ENCODE measurements at places on chromosomes 12 and 14.
A peak's percentile ranks its signal among the peaks of the same experiment; 100 is the strongest.

DNA sequence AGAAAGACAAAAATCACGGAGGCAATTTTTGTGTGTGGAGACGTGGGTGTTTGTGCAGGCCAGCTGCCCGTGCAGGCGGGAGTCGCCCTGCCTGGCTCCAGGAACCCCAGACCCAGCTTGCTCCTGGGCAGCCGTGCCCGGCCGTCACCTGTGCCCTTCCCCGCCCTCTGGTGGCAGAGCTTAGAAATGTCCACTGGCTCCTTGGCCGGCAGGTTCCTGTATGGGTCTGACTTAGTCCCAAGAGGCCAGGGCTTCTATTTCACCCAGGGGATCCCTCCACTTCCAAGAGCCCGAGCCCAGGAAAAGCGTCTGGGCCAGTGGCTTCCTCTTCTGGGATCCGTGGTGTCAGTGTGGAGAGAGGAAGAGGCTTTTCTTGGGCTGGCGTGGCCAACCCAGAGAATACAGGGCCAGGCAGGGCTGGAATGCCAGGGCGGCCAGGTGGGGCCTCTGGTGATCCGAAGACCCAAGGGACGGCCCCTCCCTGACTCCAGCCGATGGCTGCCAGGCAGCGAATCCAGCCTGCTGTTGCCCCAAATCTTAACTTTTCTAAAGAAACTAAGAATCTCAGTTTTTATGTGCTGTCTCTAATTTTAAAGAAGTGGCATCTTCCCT is 120.9 kb downstream of the TMEM132C start:
- DNase-seq: no peak

GRCh38 chr14:79253576-79253975 is 957.7 kb downstream of the DIO2 start:
- no peak for DNase-seq

DNA sequence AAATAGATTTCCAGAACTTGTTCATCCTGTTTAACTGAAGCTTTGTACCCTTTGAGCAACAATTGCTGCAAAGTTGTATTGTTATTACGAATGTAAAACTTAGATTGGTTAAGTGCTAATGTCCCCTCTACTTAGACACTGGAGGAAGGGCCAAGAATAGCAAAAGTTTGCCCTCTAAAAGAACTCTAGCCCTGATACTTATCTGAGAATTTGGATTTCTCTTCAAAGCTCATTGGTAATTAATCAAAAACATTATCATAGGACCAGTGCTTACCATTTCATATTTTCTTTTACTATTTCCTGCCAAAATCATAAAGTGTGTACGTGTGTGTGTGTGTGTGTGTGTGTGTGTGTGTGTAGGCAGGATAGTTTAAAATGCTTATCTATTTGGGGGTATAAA is 58.2 kb downstream of the LMNTD1 start:
- DNase-seq: no peak

GRCh38 chr14:101105045-101105444 is 201.5 kb upstream of the RTL1 start:
- DNase-seq: no peak

- DNase-seq: no peak
Measured at GRCh38 chr12:116131176-116131575, 146.3 kb downstream of the MED13L start.

DNA sequence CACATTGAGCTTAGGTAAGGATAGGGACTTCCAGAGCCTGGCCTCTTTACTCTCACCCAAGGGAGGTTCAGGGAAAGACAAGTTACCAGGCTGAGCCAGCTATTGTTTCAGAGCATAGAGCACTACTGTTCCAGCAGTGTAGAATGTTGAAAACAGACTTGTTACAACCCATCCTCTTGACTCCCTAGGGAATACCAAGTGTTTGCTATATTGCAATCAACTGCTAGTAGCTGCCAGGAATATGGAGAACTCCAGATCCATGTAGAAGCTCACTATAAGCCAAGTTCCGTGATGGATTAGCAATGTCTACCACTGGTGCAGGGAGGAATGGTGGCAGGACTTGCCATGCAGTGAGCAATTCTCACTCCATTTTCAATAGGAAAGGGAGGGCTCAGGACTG is 199.8 kb upstream of the RBM19 start:
- DNase-seq: no peak

GRCh38 chr12:12986775-12987331 is 13.2 kb downstream of the HEBP1 start:
- DNase-seq: no peak

DNA sequence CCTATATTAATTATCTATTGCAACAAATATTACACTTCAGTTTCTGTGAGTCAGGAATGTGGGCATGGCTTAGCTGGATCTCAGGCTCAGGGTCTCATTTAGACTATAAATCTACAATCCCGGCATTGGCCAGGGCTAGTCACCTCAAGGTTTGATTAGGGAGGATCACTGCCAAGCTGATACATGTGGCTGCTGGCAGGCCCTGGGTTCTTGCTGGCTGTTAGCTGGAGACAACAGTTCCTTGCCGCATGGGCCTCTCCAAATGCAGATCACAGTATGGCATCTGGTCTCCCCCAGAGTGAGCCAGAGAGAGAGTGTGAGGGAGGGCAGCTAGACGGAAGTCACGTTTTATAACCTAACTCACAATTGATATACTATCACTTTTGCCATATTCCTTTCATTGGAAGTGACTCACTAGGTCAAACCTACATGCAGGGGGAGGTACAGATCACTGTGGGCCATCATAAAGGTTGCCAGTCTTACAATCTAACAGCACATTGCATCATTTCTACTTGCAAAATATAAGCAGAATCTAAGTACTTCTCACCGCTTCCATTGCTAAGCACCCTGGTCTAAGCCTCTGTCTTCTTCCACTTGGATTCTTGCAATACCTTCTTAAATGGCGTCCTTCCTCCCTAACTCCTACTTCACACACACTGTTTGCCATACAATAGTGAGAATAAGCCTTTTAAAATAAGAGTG is 174.0 kb upstream of the ARHGAP5 start:
- no peak for DNase-seq

DNA sequence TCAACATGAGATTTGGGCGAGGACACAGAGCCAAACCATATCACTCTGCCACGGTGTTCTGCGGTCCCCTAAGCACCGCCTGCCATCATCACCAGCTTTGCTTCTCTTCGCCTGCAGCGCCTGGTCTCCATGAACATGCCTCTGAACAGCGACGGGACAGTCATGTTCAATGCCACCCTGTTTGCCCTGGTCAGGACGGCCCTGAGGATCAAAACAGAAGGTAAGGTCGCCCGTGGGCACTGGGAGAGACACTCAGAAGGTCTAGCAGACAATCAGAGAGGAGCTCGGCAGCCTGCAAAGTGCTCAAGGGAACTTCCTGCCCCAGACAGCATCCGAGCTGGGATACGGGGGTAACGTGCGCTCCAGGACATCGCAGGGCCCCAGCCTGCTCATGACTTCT is 126.0 kb upstream of the FKBP4 start:
- DNase-seq: no peak

- DNase-seq: no peak
Measured at GRCh38 chr14:29953501-29953900, 25.9 kb upstream of the PRKD1 start.

- no peak for DNase-seq
Measured at GRCh38 chr14:95759941-95760340, 46.0 kb upstream of the TCL1A start.

DNA sequence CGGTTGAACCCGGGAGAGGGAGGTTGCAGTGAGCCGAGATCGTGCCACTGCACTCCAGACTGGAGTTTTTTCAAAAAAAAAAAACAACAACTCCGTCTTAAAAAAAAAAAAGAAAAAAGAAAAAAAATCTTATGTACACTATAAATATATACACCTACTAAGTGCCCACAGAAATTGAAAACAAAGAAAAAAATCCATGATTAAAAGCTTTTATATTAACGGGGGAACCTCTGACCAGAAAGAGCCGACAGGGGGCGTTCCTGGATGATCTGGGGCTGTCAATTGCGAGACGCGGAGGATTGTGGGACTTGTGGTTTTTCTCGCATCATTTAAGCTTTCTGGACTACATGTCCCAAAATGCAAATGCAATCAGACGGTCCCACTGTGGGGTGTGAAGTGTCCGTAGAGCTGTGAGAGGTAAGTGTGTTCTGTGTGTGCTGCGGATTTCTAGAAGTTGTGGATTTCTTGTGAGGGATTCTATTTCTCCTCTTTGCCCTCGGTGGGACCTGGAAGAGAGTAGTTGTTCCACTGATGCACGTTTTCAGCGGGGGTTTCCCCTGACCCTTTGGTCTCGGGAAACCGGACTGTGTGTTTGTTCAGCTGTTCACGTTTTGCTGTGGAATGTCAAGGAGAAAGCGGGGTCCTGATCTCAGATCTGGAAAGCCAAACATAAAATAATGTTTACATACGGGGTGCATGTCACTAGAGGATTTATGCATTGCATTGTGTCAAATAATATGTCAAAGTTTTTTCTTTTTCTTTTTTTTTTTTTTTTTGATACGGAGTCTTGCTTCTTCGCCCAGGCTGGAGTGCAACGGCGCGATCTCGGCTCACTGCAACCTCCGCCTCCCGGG is at the start of gene SIRT4:
Gene SIRT4, plus strand, starts transcription at position 360 of the 854 bp plus-strand sequence. CDS start 1,241 bp downstream, outside the sequence.
- DNase-seq: peak; percentile 78

GRCh38 chr12:16136219-16136988 is 141.1 kb downstream of the SLC15A5 start:
- no peak for DNase-seq

GRCh38 chr12:108622421-108622820 is 11.3 kb downstream of the SELPLG start:
- no peak for DNase-seq

GRCh38 chr12:74980510-74980909 is 229.1 kb downstream of the KCNC2 start:
- no peak for DNase-seq

DNA sequence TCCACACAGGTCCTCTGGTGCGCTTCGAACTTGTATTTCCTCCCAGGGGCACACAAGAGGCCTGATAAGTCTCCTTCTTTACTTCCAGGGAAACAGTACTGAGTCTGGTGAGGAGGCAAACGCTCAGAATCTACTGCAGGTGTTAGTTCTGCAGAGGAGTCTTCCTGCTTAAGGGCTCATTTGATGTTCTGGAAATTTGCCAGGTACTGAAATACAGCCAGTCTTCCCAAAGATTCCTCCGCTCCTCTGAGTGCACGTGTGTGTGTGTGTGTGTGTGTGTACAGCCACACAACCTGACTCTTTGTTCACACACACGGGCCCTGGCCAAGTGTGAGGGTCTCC is 92.0 kb downstream of the FBXL14 start:
- DNase-seq: no peak

DNA sequence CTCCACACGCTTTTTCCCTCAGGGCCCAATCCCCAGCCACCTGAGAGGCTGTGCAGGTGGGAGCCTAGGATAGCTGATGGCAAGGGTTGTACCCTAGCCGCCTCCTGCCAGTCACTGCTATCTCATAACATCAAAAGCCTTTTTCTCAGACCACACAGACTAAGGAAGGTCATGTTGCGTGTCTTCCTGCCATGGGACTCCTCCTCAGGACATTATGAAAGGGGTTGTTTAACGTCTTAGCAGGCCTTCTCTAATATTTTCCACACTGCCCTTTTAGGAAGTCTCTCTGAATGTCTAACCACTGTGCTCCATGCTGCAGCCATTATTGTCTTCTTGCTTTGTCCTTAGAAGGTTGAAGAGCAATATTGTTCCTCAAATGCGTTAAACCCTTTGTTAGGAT is 7.6 kb upstream of the SMUG1 start:
- DNase-seq: no peak

DNA sequence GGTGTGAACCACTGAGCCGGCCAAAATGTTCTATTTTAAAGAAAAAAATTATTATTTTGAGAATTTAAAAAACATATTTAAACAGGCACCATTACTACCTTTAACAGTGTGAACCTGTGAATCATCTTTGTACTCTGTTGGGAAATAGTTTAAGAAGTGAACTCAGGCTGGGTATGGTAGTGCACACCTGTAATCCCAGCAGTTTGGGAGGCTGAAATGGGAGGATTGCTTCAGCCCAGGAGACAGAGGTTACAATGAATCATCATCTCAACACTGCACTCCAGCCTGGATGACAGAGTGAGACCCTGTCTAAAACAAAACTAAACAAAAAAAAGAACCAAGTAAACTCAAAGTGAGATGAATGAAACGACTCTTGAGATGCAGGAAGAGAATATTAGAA is 3.1 kb upstream of the WDR89 start:
- no peak for DNase-seq

DNA sequence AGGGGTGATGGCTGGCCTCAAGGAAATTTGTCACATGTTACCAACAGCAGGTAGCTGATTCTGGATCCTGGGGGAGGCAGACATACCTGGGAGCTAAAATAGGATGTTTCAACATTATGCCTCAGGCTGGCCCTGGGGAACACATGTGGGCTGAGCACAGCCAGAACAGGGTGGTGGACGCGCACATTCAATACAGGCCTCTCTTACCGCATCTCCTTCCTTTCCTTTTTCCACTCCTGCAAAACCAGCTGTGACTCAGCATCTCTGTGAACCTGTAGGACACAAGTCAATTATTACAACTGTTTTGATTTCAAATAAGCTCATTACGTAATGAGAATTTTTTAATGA is 61.0 kb downstream of the NT5DC3 start:
- DNase-seq: no peak

- no peak for DNase-seq
Measured at GRCh38 chr12:108868781-108869180, 11.1 kb upstream of the DAO start.

- no peak for DNase-seq
Measured at GRCh38 chr12:61095111-61095510, 1165.1 kb upstream of the USP15 start.

GRCh38 chr14:23009939-23010726 is at the start of gene C14orf93:
Gene C14orf93 (minus strand): TSS chr14:23010143. CDS start chr14:22999023, 11,120 bp downstream.
- DNase-seq: peak; percentile 45
